ENCODE measurements at places on chromosomes 4 and X.

GRCh38 chr4:54525602-54526001, 132.2 kb upstream of the KIT start:
- peak; percentile 94 for DNase-seq

GRCh38 chr4:6563935-6564645, 10.9 kb upstream of the MAN2B2 start:
- DNase-seq = no peak

DNA sequence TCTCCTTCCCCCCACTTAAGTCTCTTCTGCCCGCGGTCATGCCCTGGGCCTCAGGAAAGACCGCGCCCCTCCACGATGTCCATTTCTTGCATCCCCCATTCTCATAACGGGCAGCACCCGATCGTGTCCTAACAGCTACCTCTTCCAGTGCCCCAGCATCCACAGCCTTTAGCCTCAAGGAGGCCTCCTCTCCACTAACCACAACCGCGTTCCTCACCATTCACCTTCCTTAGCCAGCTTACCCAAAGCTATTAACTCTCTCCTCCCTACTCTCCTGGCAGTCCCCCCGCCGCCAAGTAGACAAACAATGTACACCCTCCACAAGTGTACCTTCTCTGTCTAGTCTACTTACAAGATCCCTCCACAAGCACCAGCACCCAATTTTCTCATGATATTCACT, 58.6 kb upstream of the PAGE5 start:
- no peak for DNase-seq

GRCh38 chr4:143207555-143207954, 22.8 kb downstream of the USP38 start:
- DNase-seq = no peak

DNA sequence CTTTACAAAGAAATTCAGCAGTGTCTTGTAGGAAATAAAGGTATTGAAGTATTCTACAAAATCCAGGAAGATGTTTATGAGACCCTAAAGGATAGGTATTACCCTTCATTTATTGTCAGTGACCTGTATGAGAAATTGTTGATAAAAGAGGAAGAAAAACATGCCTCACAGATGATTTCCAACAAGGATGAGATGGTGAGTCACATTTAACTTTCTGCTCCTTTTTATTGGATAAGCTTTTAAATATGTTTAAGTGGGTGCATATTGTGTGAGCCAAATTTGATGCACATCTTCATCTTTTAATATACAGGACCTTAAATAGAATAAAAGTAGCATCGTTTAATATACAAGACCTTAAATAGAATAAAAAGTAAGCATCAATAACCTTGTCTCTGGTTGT, 72.1 kb downstream of the LRP2BP start:
- no peak for DNase-seq

GRCh38 chr4:55175779-55176231, 50.4 kb upstream of the KDR start:
- no peak for DNase-seq

- DNase-seq = no peak
Measured at GRCh38 chrX:111098874-111099273, 2.9 kb downstream of the PAK3 start.

DNA sequence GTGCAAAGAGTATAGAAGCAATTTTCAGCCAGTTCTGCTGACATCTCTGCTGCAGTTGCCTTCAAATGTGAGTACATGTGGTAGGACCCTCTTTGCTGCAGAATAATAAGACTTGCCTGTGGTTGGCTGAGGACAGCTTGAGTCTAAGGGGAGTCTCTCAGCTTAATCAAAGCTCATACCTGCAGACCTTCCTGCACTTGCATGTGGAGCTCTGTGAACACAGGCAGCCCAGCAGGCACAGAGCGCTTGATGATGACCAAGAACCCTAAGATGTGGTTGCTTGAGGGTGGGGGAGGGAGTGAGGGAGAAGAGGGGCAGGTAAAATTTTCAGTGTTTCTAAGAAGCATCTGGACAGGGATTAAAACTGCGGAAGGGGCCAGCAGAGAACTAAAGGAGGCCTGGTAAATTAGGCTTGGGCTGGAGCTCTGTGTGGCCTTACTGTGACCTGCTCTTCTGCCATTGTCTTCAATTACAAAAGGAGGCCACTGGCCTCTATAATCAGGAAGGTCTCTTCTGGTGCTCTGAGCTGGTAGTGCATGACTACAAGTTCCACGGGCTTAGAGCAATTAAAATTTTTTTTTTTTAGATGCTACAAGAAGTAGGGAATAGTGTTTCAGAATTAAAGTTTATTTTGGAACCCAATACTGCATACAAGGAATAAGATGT, 59.9 kb upstream of the CHRNA9 start:
- no peak for DNase-seq

DNA sequence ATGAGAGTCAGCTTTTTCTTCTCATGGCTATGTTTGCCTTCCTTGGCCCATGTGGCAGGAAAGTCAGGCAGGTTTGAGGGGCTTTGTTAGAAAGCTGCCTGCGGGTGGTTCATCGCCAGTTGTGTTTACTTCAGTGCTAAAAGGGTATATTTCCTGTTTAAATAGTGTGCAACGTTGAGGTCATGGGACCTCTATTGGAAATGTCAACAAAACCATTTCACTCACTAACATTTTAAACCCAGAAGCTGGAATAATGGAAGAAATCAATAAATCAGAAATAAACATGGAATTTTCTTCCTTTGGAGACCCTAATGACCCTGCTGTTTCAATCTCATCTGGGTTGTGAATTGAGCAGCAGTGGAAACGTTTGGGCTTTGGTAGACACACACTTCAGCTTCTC, 185.8 kb downstream of the ANKRD50 start:
- DNase-seq = no peak

DNA sequence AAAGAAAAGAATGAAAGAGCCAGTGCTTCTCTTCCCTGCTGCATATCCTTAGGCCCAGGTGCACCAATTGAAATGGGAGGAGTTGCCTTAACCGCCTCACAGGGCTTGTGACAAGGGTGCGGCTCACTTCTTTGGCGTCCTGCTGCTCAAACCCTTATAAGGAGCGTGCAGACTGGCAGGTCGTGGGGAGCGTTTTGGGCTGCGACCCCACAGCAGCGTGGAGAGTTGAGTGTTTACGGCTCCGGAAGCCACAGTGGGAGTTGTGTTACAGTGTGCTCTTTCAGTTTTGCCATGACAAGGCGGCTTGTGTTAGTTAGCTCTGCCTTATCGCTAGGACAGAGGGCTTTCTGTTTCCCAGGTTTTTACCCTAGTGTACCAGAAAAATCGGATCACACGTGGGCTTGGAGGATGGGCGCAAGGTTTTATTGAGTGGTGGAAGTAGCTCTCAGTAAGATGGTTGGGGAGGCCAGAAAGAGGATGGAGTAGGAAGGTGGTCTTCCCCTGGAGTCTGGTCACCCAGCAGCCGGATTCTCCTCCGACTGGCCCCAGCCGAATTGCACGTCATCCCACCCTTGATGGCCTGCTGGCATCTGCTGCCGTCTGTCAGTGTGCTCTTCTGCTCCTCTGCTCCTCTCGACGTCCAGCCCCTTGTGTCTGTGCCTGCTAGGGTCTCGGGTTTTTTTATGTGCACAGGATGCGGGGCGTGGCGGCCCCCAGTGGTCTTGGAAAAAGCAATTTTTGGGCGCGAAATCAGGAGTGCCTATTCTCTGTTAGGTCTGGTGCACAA, 718.9 kb downstream of the ARAP2 start:
- no peak for DNase-seq

GRCh38 chr4:158018221-158018830, 154.5 kb downstream of the GASK1B start:
- no peak for DNase-seq

GRCh38 chr4:106369456-106370060, 980 bp upstream of the GIMD1 start:
- peak; percentile 15 for DNase-seq

- no peak for DNase-seq
Measured at GRCh38 chr4:143411527-143412419, 75.1 kb downstream of the GAB1 start.

GRCh38 chr4:10722957-10723356, 38.4 kb upstream of the CLNK start:
- no peak for DNase-seq

DNA sequence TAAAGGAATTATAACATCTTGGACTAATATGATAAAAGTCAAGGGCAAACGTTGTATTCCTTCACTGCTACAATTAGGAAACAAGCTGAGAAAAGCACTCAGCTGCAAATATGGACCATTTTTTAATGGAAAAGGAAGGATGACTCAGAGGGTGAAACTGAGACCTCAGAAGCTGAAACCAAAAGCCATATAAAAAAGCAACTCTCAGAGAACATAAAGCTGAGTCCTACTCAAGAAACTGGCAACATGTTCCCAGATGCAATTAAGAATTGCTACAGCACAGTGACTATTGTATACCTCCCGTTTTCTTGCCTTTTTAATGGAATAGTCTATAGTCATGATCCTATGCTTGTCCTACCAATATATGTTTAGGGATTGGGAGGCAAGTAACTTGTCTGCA, 1106.4 kb upstream of the INTU start:
- no peak for DNase-seq

DNA sequence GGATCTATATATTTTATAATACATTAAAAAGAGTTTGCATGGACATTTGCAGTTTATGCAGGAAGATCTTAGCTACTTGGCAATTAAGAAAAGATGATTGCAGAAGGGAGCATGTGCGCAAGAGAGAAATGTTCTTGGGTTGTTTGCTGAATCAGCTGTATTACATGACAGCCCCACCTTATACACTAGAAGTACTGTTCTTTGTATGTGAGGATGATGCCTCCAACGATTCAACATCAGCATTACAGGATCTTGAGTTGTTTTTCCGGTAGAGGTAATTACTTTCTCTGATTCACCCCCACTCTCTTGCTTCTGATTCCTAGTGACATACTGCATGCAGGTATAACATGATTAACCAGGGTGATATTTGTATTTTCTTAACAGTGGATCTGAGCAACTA, 140.8 kb downstream of the PCDH7 start:
- no peak for DNase-seq

- DNase-seq = peak; percentile 76
Measured at GRCh38 chrX:23742174-23742696, 841 bp downstream of the ACOT9 start.

DNA sequence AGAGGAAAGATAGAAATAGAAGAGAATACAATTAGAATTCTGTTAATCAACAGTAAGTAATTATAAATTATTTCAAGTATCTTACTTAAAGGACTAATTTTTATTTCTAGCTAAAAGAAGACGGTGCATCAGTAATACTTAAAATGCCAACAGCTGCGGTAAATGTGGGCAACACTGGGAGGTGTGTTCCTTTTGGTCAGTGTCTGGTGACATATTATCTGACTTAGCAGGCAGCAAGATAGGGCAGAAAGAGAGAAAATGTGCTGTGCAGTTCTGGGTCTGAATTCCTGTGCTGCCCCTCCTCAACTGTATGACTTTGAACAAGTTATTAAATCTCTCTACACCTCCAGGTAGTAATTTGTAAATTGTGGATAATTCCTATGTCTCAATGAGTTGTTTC, 120.6 kb downstream of the ZNF827 start:
- DNase-seq = no peak

GRCh38 chr4:6461301-6462165, 10.9 kb downstream of the PPP2R2C start:
- peak; percentile 63 for DNase-seq
